SK-N-DZ (cell line): ENCODE measurements at places on chromosomes 4 and X.
A peak's percentile ranks its signal among the peaks of the same experiment; 100 is the strongest.

DNA sequence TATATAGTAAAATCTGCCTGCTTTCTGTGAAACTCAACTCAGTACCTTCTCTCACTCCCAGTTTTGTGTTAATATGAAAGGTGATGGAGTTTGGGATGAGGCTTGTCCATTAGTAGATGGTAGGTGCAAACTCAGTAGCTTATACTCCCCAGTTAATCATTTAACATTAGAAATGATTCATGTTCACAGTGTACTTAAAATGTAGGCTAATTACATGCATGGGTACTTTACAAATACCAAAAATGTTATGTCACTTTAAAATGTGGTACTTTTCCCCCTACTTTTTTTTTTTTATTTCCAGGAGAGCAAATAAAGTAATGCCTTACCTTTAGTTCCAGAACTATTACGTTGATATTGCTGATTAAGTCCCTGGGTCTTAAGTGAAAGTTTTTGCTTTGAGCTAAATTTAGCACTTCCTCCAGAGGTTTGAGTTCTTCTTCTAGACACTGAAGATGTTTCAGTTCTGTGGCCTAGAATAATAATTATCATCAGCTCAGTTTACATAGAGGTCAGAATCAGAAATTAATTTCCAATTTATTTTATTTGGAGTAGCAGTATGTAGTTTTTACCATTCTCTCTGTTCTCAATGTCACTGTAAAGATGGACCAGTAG, 3.0 kb downstream of the IL2 start:
- no peak for DNase-seq

DNA sequence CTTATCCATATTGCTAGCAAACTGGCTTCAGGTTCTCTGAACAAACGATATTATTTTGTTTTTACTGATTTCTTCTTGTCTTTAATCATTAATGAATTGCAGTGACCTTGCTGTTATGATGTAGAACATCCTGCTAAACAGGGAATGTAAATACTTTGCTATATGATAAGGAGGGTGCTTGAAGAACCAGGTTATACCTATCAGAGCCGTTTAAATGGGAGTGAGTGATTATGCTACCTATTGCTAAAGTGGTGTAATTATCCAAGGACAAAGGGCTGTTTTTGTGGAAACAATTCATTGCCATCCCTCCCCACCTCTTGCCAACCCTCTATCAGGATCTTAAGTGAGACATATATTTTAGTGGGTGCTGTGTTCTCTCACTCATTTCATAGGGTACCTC, 788.9 kb downstream of the RPA4 start:
- DNase-seq, result no peak

DNA sequence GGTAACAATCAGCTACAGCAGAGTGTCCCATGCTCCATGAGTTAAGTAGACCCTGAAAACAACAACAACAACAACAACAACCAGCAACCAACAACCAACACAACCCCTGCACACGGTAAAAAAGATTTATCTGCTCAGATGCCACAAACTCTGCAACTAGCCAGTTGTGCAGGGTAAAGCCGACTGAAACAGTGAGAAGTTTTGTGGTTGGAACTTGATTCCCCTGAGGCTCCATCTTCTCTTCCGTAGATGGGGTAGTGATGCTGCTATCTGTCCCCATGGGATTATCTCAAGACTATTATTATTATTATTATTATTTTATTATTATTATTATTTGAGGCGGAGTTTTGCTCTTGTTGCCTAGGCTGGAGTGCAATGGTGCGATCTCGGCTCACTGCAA, 50.6 kb upstream of the RAPGEF2 start:
- DNase-seq, result no peak

DNA sequence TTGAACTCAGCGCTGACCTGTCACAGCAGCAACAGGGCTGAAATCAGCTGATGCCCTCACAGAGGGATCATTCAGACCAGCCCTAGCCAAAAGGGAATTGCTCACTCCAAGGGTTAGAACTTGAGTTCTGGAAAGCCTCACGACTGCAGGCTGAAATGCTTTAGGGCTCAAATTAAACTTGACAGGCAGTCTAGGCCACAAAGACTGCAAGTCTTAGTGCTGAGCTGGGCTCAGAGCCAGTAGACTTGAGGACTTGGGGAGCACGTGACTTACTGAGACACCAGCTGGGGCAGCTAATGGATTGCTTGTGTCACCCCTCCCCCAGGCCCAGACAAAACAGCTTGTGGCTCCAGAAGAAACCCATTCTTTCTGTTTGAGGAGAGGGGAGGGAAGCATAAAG, 119.0 kb upstream of the SLC6A14 start:
- peak; percentile 65 for DNase-seq

- no peak for DNase-seq
Measured at GRCh38 chrX:54494989-54495813, 833 bp downstream of the FGD1 start.

DNA sequence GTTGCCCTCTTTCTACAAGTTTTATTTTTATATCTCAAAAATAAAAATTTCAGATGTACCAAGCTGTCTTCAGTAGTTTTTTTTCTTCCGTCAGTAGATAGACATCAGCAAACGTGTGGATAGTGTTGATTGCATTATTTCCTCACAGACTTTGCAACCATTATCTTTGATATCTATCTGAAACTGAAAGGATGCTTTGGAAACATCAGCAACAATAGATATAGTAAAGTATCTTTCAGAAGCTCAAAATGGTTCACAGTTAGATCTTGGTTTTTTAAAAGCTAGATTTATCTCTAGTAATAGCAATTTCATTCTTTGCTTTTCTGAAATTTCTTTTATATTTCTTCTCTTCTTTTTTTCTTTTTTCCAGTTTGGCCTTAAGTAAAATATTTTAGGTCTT, 246.9 kb upstream of the PCDH7 start:
- DNase-seq, result no peak

DNA sequence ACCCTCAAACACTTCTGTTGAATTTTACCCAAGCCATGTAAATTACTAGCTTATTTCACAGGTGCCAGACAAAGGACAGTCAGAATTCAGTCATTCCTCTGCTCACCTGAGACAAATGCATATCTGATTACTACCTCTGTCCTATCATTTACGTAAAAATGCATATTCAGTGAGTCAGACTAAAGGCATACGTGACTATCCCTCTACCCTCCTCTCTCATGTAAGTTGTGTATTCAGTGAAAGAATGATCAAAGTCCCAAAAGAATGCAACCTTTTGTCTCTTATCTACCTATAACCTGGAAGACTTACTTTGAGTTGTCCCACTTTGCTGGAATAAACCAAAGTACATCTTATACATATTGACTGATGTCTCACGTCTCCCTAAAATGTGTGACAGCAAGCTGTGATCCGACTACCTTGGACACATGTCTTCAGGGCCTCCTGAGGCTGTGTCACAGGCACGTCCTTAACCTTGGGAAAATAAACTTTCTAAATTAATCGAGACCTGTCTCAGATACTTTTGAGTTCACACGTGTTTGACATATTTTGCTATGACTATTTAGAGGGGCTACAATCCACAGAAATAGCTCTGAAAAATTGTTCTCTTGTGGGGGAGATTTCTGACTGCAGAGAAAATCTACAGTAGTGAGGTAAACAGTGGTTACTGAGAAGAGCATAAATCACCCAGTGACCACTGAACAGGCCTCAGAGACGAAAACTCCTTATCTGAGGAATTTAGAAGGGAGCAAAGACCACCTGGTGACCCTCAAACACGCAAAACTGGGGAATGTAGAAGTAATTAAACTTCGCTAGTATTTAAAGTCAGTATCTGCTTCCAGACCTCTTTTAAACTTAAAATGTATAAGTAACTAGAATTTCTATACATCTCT, 1575.8 kb downstream of the STIM2 start:
- no peak for DNase-seq

DNA sequence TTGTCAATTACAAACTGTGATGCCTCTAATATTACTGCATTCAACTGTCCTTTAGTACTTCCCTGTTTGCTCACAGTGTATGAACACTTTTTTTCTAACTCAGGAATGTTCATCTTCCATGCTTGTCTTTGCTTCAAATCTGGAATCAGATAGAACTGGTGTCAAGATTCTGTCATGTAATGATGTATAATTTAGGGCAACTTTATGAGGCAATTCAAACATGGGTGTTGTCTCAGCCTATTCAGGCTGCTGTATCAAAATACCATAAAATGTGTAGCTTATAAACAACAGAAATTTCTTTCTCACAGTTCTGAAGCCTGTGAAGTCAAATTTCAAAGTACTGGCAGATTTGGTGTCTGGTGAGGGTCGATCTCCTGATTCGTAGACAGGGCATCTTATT, 1012.9 kb downstream of the RAB28 start:
- DNase-seq, result no peak

DNA sequence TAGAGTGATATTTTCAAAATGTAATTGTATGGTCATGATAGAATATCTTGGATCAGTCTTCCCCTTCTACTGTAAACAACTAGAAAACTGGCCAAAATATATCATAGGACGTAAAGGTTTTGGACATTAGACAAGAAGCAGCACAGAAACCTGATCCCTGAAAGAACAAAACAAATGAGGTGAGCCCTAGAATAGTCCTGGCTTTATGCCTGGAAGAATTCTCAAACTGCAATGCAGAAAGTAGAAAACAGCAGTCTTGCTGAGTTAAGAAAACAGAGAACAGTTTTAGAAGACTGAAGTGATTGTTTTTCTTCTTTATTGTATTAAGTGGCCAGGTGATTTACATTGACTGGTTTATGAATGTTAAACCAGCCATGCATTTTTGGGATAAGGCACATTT, 19.5 kb downstream of the NSUN7 start:
- DNase-seq, result no peak

- DNase-seq, result no peak
Measured at GRCh38 chrX:38891641-38892413, 90.6 kb downstream of the MID1IP1 start.

GRCh38 chr4:108829966-108830492, 67.2 kb upstream of the ETNPPL start:
- no peak for DNase-seq

GRCh38 chr4:157221426-157221894, 932 bp downstream of the GRIA2 start:
- DNase-seq, result no peak

GRCh38 chr4:102612824-102613366, 111.7 kb downstream of the NFKB1 start:
- no peak for DNase-seq

DNA sequence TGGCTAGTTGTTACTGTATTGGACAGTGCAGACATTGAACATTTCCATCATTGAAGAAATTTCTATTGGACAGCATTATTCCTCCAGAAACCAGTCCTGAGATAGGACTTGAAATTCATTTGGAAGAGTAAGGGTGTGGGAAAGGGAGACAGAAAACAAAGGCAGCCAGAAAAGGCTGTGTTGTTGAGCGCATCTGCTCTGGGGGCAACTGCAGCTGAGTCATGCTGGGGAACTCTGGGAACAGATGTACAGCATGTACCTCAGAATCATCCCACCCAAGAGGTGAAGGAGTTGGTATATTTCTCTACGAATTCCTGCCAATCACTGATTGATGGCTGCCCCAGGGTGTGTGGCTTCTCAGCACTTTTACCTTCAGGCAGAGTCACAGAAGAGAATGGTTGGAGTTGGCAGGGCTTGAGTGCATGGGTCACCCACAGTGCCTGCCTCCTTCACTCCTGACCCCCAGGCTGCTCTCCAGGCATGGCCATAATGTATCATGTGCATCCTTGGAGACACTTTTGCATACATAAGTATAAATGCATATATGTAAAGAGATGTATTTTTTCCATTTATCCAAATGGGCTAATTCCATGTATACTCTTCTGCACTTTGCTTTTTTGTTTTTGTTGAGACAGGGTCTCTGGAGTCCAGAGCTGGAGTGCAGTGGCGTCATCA, 39.4 kb downstream of the GEMIN8 start:
- DNase-seq, result no peak

- DNase-seq, result no peak
Measured at GRCh38 chr4:140335076-140335475, 38.4 kb upstream of the SCOC start.

- no peak for DNase-seq
Measured at GRCh38 chr4:47530801-47531200, 45.7 kb downstream of the ATP10D start.

DNA sequence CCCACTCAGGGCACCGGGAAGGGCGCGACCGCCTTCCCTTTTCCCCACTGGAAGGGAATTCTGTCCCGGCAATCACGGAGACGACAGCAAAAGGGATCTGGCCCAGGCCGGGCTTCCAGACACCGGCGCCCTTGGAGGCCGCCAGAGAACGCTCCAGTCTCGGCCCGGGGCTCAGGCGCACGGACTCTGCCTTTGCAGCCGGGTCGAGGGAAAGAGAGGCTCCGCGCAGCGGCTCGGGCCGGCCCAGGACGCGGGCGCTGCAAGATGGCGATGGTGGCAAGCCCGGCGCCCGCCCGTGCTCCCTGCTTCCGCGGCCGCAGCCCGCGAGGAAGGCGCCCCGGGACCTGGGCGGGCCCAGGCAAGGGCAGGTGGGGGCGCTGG, 1.1 kb downstream of the CTBP1 start:
- DNase-seq, result no peak

DNA sequence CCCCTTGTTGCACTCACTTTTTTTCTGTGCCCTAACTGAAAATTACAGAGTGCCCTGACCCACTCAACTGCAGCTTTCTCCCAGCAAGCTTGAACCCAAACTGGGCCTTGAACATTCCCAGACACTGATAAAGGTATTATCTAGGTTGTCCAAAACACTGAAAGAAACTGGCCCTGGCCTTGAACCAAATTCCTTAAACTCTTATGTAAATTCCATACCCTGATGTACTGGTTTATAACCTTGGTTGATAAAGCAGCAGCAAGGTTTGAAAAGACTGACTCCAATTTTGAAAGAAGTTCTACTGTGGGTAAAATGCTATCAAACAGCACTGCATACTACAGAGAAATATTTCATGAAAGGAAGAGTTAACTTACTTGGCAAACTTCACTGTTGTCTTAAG, 125.6 kb downstream of the PHF8 start:
- no peak for DNase-seq

GRCh38 chrX:68683580-68683979, 36.1 kb downstream of the STARD8 start:
- DNase-seq, result no peak

- DNase-seq, result no peak
Measured at GRCh38 chrX:12405306-12405705, 267.0 kb downstream of the FRMPD4 start.

DNA sequence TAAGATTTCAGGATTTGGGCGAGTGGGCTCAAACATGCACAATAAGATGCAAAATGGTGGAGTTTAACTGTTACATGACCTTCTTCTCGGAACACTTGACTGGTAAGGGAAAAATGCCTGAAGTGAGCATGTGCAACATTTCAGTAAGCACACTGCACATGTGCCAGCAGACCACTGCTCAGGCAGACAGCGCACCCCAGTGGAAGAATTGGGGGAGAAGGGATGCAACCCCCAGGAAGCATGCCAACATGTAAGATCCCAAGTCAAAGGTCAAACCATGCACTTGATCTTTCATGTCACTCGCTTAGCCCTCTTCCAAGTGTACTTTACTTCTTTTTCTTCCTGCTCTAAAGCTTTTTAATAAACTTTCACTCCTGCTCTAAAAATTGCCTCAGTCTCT, 256.3 kb downstream of the CENPC start:
- peak; percentile 41 for DNase-seq

GRCh38 chr4:77113069-77113468, 37.3 kb upstream of the CCNI start:
- no peak for DNase-seq
